Right forelimb (tissue), 1 donor: ENCODE measurements at places on chromosomes 7 and 10.

DNA sequence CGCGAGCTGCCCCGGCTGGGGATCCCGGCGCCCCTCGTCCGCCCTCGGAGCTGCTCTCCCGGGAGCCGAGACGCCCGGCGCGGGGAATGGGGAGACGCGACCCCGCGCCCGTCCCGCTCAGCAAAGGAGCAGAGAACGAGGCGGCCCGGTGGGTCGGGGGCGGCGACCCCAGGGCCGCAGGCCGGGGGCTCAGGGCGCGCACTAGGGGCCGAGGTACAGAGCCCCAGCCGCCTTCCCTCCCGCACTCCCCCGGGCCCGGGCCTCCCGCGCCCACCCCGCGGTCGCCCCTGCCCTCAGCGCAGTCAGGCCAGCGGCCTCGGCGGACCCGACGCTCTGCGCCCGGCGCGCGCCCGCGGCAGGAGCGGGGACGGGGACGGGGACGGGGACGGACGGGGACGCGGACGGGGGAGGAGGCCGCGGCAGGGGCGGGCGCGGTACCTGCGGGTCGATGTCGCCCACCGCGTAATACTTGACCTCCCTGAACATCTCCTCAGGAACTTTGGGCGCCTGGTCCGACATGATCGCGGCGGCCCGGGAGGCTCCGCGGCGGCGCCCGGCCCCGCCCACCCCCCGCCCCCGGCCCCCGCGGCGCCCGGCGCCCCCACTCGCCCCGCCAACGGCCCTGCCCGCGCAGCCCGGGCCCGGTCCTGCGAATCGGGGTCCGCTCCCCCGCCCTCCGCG lies 373 bp downstream of the PAXIP1 start:
- DNase-seq: peak; percentile 70

GRCh38 chr10:70445718-70446657 lies 4.5 kb upstream of the NODAL start:
- DNase-seq: no peak

- DNase-seq: no peak
Observed at GRCh38 chr10:69769395-69769992, 32.2 kb upstream of the COL13A1 start.

GRCh38 chr10:113175756-113176651 lies 226.0 kb downstream of the TCF7L2 start:
- DNase-seq: no peak

DNA sequence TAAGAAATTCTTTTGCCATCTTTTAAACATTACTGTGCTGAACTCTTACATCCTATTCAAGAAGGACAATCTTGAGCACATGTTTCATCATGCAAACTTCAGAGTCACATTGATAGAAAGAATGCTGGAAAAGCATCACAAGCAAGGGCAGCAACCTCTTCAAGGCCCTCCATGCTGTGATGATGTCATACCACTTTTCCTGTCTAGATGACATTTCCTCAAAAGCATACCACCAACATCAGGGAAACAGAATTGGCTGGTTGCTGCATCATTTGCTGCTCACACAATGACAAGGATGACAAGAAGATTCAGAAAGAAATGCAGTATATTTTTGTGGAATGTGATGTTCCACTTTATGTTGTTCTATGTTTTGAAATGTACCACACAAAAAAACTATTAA lies 37.6 kb downstream of the CYP2C8 start:
- no peak for DNase-seq

DNA sequence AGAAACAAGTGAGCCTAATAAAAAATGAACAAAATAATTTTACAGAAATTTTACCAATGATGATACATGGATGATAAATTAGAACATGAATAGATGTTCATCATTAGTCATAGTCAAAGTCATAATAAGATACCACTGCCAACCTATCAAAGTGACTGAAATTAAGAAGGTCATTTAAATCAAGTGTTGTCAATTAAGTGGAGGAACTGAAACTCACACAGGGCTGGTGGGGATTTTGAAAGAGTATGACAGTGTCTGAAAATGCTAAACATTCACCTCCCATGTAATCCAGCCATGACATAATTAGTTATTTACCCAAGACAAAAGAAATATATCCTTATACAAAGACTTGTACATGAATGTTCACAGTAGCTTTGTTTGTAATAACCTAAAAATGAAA lies 57.1 kb upstream of the DYNC1I1 start:
- DNase-seq: no peak

DNA sequence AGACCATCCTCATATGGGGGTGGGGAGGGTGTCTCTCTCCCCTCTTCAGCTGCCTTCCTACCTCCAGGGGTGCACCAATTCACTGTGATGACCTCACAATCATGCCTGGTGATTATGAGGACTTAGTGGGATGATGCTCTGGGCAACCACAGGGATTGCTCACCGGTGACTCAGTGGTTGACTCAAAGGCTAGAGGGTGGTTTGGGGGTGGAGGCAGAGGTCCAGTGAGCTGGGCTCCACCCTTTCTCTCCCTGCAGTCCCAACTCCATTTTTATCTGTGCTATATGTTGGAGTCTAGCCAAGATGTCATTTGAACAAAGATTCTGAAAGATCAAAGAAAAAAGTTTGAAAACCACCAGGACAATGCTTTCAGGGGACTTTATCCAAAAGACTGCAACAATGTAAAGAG lies 286.9 kb downstream of the KCNMA1 start:
- no peak for DNase-seq

GRCh38 chr10:126272526-126272925 lies 115.8 kb downstream of the ADAM12 start:
- no peak for DNase-seq

DNA sequence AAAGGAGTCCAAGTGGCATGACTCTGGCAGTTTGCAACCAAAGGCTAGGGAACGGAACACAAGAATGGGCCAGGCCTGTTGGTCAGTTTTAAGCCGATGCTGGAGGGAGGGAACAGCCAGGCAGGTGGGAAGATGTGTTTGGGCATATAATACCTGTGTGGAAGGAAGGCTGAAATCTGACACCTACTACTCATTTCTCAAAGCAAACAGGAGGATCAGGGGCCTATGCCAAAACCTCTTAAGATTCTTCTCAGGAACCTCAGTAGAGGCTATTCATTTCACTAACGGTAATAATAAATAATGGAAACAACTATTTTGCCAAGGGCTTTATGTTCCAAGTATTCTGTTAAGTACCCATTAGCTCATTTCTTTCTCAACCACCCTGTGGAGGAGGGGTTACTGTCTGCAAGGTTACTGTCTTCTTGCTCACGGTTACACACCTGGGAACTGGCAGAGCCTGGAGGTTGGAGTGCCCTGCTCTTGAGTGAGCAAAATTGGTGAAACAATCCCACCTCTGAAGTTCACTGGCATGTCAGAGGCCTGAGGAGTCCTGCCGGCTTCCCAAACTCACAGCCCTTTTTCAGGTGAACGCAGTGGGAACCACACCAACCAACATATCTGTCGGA lies 35.5 kb downstream of the GOT1 start:
- no peak for DNase-seq
